AG04449 (cell line): ENCODE measurements at places on chromosomes 11 and 22.
A peak's percentile ranks its signal among the peaks of the same experiment; 100 is the strongest.

DNA sequence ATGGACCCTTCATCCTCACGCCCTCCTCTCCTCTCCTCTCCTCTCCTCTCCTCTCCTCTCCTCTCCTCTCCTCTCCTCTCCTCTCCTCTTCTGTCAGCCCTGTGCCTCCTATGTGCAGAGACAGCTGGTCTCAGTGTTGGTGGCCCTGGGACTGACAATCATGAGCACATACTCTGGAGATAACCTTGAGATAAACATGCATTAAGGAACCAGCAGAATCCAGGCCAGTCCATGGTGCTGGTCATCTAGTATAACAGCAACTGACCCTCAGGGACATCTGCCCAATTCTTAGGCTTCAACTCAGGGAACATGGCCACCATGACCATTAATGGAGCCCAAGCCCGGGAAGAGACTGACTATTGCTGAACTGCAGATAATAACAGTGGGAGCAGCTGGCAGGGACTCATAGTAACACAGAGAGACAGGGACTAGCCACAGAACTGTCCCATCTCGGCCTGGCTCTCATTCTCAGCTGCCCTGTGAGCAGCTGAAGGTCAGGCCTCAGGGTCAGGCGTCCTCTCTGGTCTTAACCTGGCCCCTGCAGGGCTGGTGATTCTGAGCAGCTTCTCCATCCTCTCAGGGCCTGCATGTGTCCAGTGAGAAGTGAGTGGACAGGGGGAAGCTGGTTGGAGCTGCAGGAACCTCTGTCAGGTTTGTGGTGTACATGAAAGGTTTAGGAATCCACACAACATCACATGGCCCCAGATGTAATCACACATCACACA is 45.4 kb downstream of the GGTLC2 start:
- DNase-seq, result no peak

- DNase-seq, result no peak
Observed at GRCh38 chr11:73296501-73297230, 11.4 kb upstream of the ARHGEF17 start.

GRCh38 chr11:125333354-125334073 is 162.6 kb downstream of the FEZ1 start:
- DNase-seq, result no peak

GRCh38 chr22:21014202-21014725 is 701 bp upstream of the P2RX6 start:
- peak; percentile 34 for DNase-seq

- DNase-seq, result no peak
Observed at GRCh38 chr22:29205594-29206371, at the start of gene EMID1. TSS of gene EMID1 (plus strand) at chr22:29205896. CDS start at chr22:29206039, 143 bp downstream.

GRCh38 chr22:20218326-20218872 is 49.7 kb downstream of the RTN4R start:
- no peak for DNase-seq

DNA sequence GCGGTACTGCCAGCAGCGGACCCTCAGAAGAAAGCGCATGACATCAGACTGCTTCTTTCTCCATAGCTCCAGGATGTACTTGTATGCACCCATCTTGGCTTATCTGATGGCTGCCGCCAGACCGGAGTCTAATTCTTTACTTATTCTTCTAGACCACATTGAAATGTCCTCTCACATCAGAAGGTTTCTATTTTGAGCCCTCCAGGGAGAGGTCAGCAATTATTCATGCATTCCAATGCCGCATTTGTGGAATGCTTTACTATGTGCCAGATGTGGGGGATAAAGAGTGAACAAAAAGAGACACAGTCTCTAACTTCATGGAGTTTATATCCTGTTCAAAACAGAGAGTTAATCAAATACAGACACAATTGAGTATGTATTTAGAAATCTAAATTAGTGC is 230.1 kb downstream of the MIAT start:
- peak; percentile 79 for DNase-seq

GRCh38 chr11:32183512-32183911 is 92.6 kb downstream of the RCN1 start:
- DNase-seq, result no peak

DNA sequence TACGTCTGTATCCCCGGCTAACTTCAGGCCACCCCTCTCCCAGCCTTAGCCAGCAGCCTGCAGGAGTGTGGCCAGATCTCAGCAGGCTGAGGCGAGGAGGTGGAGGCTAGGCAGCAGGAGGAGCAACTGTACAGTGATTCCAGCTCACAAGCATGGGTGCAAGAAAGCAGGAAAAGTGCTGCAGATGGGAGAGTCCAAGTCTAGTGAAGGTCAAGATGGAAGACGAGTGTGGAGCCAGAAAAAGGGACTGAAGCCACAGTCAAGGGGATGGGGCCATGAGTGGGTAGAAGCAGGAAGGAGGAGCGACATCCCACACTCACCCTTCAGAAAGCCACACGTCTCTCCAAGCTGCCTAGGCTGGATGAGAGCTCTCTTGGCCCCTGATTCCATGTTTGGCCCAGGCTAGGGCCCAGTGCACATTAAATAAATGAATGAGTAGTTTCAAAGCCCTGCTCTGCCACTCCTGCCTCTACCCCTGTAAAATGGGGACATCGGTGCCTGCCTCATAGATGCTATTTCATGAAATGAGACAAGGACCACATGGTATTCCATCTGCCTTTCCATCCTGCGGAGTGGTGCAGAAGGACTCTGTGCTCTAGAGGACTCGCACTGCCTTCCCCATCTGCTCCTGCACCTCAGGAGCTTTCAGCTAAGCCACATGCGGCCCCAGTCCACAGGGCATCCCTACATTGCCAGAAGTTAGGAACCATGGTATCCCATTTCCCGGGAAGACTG is 2.9 kb downstream of the YDJC start:
- no peak for DNase-seq

GRCh38 chr22:37079668-37080171 is 28.2 kb downstream of the KCTD17 start:
- DNase-seq, result no peak
